Esophagus squamous epithelium (tissue), 5 donors: ENCODE measurements at places on chromosomes 1 and 21.

- H3K4me3 ChIP-seq, result no peak overlapping the region
- H3K4me1 ChIP-seq, result no peaks in the 10 kb centered on the region
- no peak overlapping the region for H3K27ac ChIP-seq
- no peaks in the 10 kb centered on the region for H3K36me3 ChIP-seq
These were observed 6.8 kb upstream of the JAK1 start for GRCh38 chr1:64973061-64973647.

- no peaks in the 10 kb centered on the region for H3K36me3 ChIP-seq
- H3K4me3 ChIP-seq, result no peak overlapping the region
- peaks cover 33% of the 10 kb centered on the region for H3K4me1 ChIP-seq
- H3K27me3 ChIP-seq, result no peaks in the 10 kb centered on the region
- no peak overlapping the region for H3K27ac ChIP-seq
These were observed 58.4 kb downstream of the AGPAT3 start for GRCh38 chr21:43923391-43923790.

GRCh38 chr1:171844381-171844780 is 3.1 kb downstream of the DNM3 start:
- H3K36me3 ChIP-seq, result no peaks in the 10 kb centered on the region
- H3K4me3 ChIP-seq, result no peak overlapping the region
- peaks cover 6% of the 10 kb centered on the region for H3K4me1 ChIP-seq
- no peaks in the 10 kb centered on the region for H3K27me3 ChIP-seq
- no peak for DNase-seq
- H3K27ac ChIP-seq, result no peak overlapping the region

GRCh38 chr1:207103892-207104373 is at the start of gene C4BPA:
Gene C4BPA (plus strand): TSS chr1:207104233. CDS start chr1:207113026, 8,793 bp downstream.
- no peak within 1 kb of the TSS for H3K27ac ChIP-seq
- DNase-seq, result no peak
- no peak within 1 kb of the TSS for H3K4me3 ChIP-seq
- H3K36me3 ChIP-seq, result no peaks in the 10 kb centered on the region
- no peaks in the 10 kb centered on the region for H3K27me3 ChIP-seq

DNA sequence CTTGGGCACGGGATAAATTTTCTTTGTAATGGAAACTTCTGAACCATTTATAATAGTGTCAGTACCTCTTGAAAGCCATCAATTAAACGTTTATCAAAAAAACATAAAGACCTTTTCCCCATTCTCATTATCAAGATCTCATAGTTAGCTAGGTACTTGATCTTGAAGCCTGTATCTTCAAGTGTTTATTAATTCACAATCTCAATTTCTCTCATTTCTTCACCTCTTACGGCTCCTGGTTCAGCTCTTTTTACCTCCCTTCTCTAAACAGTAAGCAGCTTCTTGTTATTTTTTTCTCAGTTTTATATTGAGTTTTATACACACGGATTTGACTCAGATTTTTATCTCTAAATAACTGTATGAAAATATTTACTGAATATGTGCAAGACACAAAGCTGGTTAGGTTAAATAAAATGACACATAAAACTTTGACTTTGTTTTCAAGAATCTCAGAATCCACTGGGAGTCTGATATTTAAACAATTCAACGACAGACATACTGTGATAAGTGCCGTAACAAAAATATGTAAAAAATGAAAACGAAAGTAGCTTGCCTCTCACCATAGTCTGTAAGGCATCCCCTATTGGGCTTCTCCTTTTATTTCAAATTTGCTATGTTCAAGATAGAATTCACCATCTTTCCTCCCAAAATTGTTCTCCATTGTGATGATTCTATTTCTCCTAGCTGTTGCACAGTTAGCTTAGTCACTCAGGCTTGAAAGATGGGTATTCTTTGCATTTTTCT is 411.6 kb upstream of the ZRANB2 start:
- H3K4me1 ChIP-seq, result no peaks in the 10 kb centered on the region
- H3K27ac ChIP-seq, result no peak overlapping the region
- DNase-seq, result no peak
- no peaks in the 10 kb centered on the region for H3K27me3 ChIP-seq
- H3K36me3 ChIP-seq, result no peaks in the 10 kb centered on the region
- no peak overlapping the region for H3K4me3 ChIP-seq

DNA sequence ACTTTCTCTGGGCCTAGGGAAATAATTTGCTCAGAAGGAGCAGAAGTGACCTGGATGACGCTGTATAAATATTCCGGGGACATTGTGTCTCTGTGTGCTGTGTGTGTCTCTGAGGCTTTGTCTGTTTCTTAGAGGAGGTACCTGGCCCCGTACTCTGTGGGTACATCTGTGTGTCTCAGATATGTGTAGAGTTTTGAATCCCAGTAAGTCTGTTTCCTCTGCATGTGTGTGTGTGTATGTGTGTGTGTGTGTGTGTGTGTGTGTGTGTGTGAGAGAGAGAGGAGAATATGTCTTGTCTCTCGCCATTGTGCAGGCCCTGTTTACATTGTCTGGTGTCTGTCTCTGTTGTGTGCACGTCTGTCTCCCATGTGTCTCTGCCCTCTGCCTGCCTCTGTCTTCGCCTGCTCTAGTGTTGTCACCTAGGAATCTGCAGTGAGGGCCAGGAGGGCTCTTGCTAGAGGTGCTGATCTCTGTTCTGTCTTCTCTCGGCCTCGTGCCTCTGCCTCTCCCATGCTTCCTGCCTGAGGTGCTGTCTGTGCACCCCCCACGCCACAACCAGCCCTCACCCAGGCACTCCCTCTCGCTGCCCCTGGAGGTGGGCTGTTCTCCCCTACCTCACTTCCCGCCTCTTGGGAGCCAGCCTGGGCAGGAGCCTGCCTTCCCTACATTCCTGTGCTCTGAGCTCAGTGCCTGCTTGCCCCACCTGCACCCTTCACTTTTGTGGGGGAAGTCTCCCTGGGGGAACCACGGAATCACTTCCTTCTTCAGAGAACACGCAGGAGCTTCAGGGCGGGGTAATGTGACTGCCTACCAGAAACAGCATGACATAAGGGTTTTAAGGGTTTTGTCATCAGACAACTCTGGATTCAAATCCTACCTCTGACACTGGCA is 5.9 kb downstream of the MAP7D1 start:
- peaks cover 93% of the 10 kb centered on the region for H3K4me1 ChIP-seq
- peak overlapping the region; percentile 100 for H3K27ac ChIP-seq
- H3K4me3 ChIP-seq, result peak overlapping the region; percentile 36

DNA sequence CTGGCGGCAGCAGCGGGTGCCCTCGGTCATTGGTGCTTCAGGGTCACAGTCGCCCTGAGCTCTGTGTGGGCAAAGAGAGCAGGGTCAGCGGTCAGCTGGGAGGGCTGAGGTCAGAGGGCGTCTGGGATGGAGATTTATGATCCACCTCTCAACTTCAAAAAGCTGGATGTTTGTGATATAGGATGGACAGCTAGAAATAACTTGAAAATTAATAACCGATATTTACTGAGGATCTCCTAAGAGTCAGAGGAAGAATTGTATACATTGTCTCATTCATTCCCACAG is 2.0 kb downstream of the LEFTY1 start:
- no peaks in the 10 kb centered on the region for H3K27me3 ChIP-seq
- H3K36me3 ChIP-seq, result no peaks in the 10 kb centered on the region
- no peaks in the 10 kb centered on the region for H3K4me1 ChIP-seq
- H3K4me3 ChIP-seq, result no peak overlapping the region
- DNase-seq, result no peak

DNA sequence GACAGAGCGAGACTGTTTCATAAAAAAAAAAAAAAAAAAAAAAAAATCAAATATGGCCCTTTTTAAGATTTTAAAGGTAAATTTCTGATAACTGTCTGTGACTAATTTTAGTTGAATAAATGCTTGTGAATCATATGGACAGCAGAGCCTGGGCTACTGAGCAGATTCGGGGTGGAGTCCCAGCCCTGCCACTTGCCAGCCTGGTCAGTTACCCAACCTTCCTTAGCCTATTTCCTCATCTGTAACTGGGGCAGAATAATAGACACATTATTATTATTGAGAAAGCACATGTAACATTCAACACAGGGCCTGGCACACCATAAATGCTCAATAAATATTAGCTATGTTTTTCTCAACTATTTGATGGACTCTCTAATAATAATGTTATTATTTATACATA is 11.2 kb upstream of the H3-3A start:
- H3K27me3 ChIP-seq, result no peaks in the 10 kb centered on the region
- no peak overlapping the region for H3K4me3 ChIP-seq
- peaks cover 14% of the 10 kb centered on the region for H3K36me3 ChIP-seq
- DNase-seq, result no peak

DNA sequence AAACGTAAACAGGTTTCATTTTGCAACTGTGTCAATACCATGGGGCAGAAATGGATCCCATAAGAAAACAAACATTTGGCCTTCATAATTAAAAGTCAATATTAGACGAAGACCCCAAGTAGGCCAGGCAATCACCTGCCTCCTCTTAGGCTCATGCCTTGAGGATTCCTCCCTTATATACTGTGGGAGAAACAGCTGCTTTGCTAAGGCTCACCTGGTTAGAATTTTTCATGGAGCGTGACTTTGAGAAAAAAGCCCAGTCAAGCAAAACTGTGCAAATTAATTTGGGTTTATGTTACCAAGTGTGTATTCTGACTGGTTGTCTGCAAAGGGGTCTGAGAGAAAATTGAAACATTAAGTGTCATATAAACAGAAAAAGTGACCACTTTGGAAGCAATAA is 605.3 kb upstream of the USP24 start:
- no peak for DNase-seq
- no peak overlapping the region for H3K4me3 ChIP-seq
- H3K27ac ChIP-seq, result no peak overlapping the region
- H3K27me3 ChIP-seq, result no peaks in the 10 kb centered on the region
- no peaks in the 10 kb centered on the region for H3K36me3 ChIP-seq

GRCh38 chr1:163331116-163331515 is 9.4 kb downstream of the NUF2 start:
- no peak overlapping the region for H3K4me3 ChIP-seq
- H3K27ac ChIP-seq, result no peak overlapping the region

GRCh38 chr1:6519491-6519934 is 28.0 kb upstream of the PLEKHG5 start:
- no peak overlapping the region for H3K4me3 ChIP-seq
- no peaks in the 10 kb centered on the region for H3K27me3 ChIP-seq
- no peak for DNase-seq
- H3K36me3 ChIP-seq, result no peaks in the 10 kb centered on the region
- no peak overlapping the region for H3K27ac ChIP-seq

- no peak overlapping the region for H3K4me3 ChIP-seq
- peaks cover 9% of the 10 kb centered on the region for H3K36me3 ChIP-seq
- H3K4me1 ChIP-seq, result no peaks in the 10 kb centered on the region
- DNase-seq, result no peak
These were observed 86.1 kb downstream of the KIAA0319L start for GRCh38 chr1:35470977-35471613.

- no peaks in the 10 kb centered on the region for H3K4me1 ChIP-seq
- H3K27me3 ChIP-seq, result no peaks in the 10 kb centered on the region
- no peak overlapping the region for H3K27ac ChIP-seq
- H3K36me3 ChIP-seq, result no peaks in the 10 kb centered on the region
- no peak overlapping the region for H3K4me3 ChIP-seq
These were observed 113.0 kb downstream of the PAPPA2 start for GRCh38 chr1:176575991-176576390.

DNA sequence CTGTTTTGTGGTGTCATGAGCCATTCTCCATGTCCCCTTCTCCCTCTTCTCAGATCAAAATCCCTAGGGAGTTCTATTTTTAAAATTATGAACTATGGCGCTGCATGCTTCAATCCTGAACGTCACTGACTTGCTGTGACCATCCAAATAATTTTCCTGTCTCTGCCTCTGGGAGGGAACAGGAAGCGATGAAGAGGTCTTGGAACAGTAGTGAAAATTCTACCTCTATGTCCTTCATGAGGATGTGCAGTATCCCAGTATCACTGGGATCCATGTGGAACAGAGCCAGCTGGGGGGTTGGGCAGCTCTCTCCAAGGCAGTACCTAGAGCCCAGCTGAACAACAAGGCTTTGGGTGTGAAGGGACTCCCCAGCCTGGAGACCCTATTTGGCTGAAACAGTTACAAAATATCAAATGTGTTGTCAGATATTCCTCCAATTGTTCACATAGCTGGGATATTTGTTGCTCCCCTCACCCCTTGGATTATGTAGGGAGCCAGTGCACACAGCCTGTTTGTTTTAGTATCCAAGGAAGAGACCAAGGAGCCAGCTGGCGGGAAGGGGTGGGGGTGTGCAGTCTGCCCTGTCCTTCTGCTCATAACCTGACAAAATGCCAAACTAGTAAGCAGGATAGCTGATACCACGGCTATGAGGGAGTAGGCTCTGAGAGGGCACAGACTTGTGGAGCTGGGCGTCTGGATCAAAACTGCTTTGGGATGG is 7.6 kb downstream of the DCLRE1B start:
- peaks cover 9% of the 10 kb centered on the region for H3K4me1 ChIP-seq
- no peaks in the 10 kb centered on the region for H3K36me3 ChIP-seq
- no peak overlapping the region for H3K4me3 ChIP-seq
- no peak for DNase-seq
- H3K27me3 ChIP-seq, result no peaks in the 10 kb centered on the region
- H3K27ac ChIP-seq, result peak overlapping the region; percentile 62

DNA sequence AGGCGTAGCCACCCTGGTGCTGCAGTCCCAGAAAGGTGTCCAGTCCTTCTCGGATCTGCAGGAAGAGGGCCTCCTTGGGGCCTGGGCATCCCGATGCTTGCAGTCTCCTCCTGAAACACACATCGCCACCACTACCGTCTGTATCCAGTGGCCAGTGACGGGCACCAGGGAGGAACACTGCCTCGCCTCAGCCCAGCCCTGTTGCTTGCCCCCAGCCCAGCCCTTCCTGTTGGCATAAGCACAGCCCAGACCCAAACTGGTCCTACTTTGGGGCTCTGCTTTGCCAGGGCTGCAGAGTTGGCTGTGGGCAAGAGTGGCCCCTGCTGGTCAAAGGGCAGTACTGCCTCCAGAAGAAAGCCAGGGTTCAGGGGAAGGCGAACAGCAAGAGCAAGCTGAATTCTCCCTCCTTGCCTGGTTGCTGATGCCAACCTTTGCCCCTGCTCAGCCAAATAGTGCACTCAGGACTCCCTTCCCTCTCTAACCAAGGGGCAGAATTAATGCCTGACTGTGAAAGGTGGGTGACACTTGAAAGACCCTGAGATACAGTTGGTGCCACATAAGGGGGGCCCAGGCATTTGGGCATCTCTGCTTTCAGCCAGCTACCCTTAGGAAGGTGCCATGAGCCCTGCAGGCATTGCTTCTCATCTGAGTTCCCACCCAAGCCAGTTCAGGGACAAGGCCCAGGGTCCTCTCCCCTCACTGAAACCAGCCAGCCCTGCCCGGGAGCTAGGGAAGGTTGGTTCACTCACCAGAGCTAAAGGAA is 11.1 kb upstream of the ARHGEF2 start:
- peak overlapping the region; percentile 79 for H3K27ac ChIP-seq
- peaks cover 3% of the 10 kb centered on the region for H3K4me1 ChIP-seq
- H3K36me3 ChIP-seq, result no peaks in the 10 kb centered on the region
- H3K27me3 ChIP-seq, result no peaks in the 10 kb centered on the region
- DNase-seq, result peak; percentile 35
- no peak overlapping the region for H3K4me3 ChIP-seq

- H3K36me3 ChIP-seq, result no peaks in the 10 kb centered on the region
- H3K27me3 ChIP-seq, result no peaks in the 10 kb centered on the region
- peak within 1 kb of the TSS; percentile 65 for H3K27ac ChIP-seq
These were observed at the start of gene RUNX1 for GRCh38 chr21:35048706-35049617. Gene RUNX1 (minus strand): TSS chr21:35049302.
